ENCODE measurements at places on chromosomes 11 and 22.

- no peak for DNase-seq
These were observed 19.8 kb downstream of the EIF1AD start for GRCh38 chr11:65981972-65982823.

DNA sequence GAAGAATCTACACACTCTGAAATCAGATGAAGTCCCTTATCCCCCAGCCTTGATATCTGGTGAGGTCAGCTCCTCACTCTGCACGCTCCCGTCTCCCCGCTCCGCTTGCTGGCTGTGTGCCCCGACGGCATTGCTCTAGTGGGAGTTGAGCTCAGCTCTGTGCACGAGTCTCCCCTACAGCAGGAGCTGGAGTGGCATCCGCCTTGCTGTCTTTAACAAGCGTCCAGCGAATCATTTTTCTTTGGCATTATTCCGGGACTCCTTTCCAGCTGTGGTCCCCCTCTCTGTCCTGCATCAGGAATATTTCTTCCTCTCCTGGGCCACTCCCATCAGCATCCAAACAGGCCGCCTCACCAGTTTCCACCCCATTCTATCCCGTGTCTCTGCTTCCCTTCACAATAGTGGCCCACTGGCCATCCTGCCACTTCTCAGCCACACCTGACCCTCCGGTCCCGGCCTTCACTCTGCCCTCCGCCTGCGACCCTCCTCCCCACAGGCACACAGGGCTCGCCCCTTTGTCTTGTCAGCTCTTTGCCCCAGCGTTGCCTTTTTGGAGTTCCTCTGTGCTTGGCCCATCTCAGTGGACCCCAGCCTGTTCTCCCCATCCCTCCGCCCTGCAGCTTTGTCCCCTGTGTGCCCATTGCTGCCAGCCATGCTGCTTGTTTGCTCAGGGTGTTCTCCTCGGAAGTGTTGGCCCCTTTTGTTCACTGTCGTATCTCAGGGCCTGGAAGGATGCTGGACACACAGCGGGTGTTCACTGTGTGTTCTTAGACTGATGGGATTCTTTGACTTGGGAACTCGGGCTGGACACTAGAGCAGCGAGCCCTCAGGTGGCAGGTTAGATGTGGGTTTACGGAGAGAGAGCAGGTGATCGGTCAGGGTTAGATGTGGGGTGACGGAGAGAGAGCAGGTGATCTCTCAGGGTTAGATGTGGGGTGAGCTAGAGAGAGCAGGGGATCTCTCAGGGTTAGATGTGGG is 441.8 kb downstream of the TBC1D22A start:
- no peak for DNase-seq

- DNase-seq: no peak
These were observed 4.1 kb downstream of the OLFML1 start for GRCh38 chr11:7489376-7489775.

- no peak for DNase-seq
These were observed 21.1 kb upstream of the UPK3A start for GRCh38 chr22:45263463-45264269.

DNA sequence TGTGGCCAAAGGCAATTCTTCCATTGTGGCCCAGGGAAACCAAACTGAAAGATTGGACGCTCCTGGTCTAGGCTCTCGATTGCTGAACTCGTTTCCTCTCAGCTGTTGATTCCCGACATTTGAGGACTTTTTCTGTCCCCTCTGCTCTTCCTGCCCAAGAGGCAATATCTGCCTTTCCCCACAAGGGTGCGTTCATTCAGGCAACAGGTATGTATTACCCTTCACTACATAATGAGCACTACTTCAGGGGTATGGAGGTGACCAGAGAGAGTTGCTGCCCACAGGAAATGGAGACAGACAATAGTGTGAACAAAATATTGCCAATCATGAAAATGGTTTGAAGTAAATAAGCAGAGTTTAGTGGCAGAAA is 8.2 kb downstream of the PTH start:
- DNase-seq: no peak

DNA sequence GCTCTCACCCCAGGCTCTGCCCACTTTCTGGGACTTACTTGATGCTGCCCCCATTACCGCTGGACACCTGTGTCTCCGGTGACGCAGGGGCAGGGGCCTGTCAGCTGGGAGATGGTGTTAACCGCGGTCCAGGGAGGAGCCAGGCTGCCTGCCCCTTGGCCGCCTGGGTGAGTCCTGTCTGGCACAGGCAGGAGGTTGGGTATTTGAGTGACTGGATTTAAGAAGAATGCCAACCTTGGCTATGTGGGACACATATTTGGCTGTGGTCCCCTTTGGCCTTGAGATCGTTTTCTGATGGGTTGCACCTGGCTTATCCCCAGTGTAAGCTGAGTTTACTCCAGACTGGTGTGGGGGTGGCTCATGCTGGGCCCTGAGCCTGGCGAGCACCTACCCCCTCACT is 2.5 kb downstream of the MUC6 start:
- no peak for DNase-seq

DNA sequence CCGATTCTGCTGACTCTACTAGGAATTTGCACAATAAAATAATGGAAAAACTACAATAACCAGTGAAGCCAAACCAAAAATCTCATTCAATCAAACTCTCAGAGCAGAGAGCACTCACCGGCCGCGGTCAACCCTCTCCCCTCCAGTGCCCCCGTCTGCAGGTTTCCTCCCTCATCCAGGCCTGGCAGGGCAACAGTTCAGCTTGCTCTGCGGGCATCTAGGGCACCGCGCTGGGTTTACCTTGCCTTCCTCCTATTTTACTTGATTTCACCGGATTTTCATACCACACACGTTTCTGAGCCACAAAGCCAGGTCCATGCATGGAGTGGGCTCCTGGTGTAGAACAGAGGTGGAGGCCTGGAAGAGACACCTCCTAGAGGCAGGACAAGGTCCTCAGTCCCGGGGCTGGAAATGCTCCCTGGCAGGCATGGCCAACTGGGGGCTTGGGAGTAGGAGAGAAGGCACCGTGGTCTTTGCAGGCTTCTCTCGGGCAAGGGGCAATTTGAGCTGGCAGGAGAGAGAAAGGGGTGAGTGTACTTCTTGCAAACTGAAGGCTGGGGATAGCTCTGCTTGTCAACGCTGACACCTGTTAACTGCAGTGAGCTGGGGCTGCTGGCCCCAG is 938.4 kb downstream of the BRD1 start:
- no peak for DNase-seq

DNA sequence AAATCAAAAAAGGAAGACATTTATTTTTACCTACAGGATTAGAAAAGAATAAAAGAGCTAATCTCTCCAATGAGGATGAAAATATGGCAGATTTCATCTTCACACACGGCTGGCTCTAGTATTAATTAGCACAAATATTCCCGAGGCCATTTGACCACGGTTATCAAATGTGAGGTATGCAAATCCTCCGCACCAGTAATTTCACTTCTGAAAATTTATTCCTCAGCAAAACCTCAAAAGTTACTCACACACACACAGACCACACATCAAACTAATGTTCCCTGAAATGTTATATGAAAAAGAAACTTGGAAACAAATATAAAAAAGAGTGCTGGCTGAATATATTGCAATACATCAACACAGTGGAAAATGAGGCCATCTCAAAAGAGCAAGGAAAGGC is 32.8 kb downstream of the CELSR1 start:
- no peak for DNase-seq

- DNase-seq: no peak
These were observed 12.3 kb downstream of the MB start for GRCh38 chr22:35604621-35605368.

DNA sequence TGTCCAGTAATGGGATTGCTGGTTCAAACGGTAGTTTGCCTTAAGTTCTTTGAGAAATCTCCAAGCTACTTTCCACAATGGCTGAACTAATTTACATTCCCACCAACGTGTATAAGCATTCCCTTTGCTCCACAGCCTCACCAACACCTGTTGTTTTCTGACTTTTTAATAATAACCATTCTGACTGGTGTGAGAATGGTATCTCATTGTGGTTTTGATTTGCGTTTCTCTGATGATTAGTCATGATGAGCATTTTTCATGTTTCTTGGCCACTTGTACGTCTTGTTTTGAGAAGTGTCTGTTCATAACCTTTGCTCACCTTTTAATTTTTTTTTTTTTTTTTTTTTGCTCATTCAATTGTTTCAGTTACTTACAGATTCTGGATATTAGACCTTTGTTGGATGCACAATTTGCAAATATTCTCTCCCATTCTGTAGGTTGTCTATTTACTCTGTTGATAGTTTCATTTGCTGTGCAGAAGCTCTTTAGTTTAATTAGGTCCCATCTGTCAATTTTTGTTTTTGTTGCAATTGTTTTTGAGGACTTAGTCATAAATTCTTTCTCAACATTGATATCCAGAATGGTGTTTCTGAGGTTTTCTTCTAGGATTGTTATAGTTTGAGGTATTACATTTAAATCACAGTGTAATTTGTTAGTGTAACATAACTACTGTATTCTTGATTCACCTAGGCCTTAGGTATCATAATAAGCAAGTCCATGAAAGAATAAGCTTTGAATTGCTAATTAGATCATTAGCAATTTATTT is 33.0 kb downstream of the CCDC34 start:
- DNase-seq: no peak

DNA sequence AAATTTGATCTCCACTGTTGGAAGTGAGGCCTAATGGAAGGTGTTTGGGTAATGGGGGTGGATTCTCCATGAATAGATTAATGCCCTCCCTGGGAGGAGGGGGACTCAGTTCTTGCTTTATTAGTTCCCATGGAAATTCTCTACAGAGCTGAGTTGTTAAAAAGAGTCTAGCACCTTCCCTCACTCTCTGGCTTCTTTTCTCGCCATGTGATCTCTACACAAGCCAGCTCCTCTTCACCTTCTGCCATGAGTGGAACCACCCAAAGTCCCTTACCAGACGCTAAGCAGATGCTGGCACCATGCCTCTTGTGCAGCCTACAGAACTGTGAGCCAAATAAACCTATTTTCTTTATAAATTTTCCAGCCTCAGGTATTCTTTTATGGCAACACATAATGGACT is 465.8 kb upstream of the ANO5 start:
- DNase-seq: no peak

GRCh38 chr22:32040324-32040904 is 2.6 kb upstream of the SLC5A1 start:
- no peak for DNase-seq

DNA sequence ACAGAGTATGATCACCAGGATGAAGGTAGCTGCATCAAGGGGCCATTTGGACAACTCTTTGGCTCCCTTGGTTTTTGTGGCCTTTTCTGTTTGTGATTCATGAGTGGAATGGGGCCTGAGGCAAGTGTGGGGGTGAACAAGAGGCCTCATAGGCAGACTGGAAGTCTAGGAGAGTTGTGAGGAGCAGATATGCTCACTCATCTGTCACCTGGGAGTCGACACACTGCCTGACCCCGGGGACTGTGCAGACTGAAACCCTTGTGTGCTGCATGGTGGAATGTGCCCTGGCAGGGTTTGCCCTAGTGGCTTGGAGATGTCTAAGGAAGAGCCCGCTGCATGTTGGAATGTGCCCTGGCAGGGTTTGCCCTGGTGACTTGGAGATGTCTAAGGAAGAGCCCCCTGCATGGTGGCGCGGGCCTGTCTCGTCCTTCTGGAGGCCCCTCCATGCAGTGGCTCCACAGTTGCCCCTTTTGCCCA is 60.0 kb downstream of the MED15 start:
- no peak for DNase-seq

DNA sequence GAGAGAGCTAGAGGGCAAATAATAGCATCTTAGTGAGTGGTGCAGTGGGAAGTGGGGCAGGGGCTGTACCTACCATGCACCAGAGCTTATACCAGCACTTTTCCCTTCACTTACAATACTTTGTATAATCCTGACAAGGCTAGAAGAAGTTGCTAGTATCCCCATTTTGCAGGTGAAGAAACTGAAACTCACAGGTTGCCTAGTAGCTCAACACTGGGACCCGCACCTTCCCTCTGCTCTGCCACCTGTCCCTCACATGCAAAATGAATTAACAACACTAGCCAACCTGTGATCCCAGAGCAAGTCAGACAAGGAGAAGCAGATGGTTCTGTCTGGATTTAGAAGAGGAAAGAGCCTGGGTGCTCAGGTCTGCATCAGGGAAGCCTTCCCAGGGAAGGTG is 510.4 kb downstream of the BUD13 start:
- no peak for DNase-seq

DNA sequence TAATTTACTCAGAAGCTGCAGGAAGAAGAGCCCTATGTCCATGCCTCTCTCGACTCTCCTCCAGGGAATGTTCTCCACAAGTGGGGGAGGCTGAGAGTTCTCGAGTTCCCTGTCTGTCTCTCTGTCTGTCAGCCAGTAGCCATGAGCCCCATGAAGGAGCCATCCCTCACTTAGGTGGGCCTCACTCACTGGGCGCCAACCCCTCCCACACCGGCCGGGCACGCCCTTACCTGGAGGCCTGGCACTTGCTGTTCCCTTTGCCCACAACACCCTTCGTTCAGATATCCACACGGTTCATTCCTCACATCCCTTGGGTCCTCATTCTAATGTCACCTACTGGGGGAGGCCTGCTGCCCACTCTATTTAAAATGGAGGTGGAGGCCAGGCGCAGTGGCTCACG is 14.2 kb upstream of the IL10RA start:
- DNase-seq: no peak

- DNase-seq: no peak
These were observed 2.7 kb downstream of the FAM83F start for GRCh38 chr22:39997421-39997820.

- DNase-seq: peak; percentile 53
These were observed at the start of gene ARSA for GRCh38 chr22:50627642-50628542. ARSA (minus strand) TSS chr22:50628152; CDS start chr22:50627779, 373 bp downstream.

GRCh38 chr11:37512156-37512780 is 914.2 kb upstream of the RAG2 start:
- peak; percentile 24 for DNase-seq

- no peak for DNase-seq
These were observed 56.8 kb downstream of the CD6 start for GRCh38 chr11:61028135-61028729.

- peak; percentile 18 for DNase-seq
These were observed 23.3 kb upstream of the SERPIND1 start for GRCh38 chr22:20750461-20751184.

DNA sequence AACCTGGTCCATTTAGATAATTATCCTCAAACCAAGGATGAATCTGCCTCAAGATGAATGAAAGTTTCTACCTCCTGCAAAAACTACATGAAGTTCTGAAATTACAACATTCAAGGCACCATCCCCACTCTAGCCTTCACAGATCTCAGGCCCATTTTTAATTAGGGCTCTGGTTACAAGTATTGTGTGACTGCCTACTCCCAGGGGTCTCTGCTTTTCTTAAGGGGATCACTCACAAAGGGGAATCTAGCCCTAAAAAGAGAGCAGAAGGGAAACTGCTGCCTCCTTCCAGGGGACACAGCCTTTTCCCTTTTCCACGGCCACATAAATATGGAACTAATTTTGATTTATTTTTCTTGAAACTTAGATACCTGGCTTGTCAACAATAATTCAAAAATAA is 17.4 kb upstream of the TMEM135 start:
- DNase-seq: no peak
